ENCODE measurements at places on chromosomes 6 and 20. TPM values are rescaled to one million over a fixed set of nuclear protein-coding genes. Genes with fewer than 3 reads are reported as not detected.

GRCh38 chr20:32583581-32584070 lies 1.5 kb downstream of the NOL4L start:
- no peak for DNase-seq

- DNase-seq, result no peak
Measured at GRCh38 chr20:48354320-48354876, 473.4 kb downstream of the PREX1 start.

DNA sequence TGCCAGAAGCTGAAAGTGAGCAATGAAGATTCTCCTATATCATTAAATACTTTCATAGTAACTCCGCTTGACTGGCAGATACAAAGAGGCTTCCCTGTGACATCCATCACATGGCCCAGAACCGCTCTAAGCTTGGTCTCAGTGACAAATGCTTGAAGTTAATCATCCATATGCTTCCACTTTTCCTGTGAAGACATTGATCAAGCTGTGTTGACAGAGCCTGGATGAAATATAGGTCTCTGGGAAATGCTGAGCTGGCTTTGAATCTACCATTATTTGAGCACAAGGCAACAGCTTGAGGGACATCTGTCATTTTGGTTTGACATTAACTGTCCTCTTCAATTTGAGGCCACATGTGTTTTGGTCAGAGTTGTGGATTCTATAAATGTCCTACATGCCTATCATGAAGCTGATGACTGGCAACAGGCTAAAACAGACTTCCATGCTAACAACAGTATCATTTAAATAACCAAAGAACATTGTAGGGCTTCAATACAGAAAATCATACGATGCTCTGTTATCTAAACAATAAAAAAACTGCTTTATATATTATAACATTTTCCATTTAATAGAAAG lies 402.2 kb upstream of the IRAK1BP1 start:
- no peak for DNase-seq

DNA sequence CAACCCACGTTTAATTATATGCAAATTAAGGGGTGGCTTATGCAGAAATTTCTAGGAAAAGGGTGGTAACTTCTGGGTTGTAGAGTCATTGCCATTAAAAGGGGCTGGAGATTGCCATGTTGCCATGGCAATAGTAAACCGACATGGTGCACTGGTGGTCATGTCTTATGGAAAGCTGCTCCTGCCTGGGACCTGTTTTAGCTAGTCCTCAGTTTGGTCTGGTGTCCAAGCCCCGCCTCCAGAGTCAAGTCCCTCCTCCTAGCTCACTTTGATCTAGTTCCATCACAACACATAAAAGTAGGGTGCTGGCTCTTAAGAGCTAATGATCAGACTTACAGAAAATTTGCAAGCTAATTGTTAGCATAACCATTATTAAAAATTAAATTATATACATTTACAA lies 5.3 kb downstream of the SLC22A2 start:
- DNase-seq, result no peak

GRCh38 chr6:106474466-106474865 lies 113.9 kb downstream of the CRYBG1 start:
- DNase-seq, result no peak

The KIZ gene
- total RNA-seq, result 3.6 TPM
